NCI-H2081 treated with DMSO at 0.1 percent for 48 hours (cell line): ENCODE measurements at places on chromosomes 11 and 22.

DNA sequence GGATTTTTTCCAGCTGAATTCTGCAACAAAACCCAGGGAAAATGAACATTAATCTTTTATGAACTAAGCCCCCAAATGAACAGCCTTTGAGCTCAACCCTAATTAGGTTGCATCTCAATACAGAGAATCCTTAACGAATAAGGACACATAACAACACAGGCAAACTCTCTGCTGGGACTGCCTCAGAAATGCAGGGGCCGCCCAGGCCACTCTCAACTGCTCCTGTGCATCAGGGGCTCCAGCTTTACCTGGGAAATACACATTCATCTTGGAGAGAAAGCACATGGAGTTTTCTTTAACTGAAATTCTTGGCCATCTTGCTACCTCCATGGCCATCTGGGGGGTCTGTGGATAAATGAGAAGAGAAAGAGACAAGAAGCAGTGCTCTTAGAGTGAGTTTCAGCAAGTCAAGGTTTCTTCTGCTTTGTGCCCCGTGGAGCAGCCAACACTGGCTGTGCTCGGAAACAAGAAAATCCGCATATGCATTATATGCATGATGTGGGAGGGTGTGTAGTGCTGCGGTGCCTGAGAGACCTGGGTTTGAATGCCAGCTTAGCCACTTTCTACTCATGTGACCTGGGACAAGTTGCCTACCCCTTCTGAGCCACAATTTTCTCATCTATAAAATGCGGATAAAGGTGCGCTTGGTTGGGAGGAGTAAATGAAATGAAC is 81.9 kb upstream of the RCN1 start:
- DNase-seq: no peak

DNA sequence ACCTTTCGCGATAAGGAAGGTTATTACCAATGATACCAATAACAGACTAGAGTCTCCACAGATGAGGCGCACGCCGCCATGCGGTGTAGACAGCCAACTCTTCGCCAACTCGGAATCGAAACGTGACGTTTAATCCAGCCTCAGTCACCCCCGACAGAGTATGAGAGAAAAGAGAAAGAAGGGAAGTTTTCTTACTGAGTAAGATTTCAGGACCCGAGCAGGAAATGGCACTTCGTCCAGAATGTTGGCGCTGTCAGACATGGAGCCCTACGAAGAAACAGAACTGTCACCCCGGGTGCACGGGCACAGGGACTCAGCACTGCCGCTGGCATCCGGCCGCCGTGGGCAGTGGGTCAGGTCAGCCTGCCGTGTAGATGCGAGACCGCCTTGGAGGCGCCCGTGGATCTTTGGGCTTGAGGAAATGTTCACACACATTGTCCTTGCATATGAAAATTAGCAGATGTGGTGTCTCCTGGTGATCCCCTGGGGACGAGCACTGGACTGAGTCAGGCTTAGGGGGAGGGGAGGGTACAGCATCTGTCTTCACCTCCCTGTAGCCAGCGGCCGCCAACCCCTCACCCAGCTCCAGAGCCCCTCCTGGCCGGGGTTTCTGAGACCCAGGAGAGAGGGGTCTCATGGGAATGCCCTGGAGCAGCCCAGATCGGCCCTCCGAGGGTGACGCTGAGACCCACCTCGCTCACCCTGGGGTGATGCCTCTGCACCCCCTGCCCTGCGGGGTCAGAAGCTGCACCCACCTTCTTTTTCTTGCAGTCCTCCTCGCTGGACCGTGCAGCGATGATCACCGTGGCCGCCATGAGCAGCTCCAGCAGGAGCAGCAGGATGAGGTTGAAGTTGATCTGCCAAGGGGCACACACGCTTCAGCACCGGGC is 8.3 kb downstream of the MLC1 start:
- no peak for DNase-seq

- no peak for DNase-seq
Measured at GRCh38 chr11:117829369-117829725, 4.8 kb upstream of the FXYD2 start.

GRCh38 chr11:67062526-67063373 is 6.1 kb downstream of the RHOD start:
- no peak for DNase-seq

GRCh38 chr11:102115557-102115956 is 5.3 kb downstream of the YAP1 start:
- no peak for DNase-seq

DNA sequence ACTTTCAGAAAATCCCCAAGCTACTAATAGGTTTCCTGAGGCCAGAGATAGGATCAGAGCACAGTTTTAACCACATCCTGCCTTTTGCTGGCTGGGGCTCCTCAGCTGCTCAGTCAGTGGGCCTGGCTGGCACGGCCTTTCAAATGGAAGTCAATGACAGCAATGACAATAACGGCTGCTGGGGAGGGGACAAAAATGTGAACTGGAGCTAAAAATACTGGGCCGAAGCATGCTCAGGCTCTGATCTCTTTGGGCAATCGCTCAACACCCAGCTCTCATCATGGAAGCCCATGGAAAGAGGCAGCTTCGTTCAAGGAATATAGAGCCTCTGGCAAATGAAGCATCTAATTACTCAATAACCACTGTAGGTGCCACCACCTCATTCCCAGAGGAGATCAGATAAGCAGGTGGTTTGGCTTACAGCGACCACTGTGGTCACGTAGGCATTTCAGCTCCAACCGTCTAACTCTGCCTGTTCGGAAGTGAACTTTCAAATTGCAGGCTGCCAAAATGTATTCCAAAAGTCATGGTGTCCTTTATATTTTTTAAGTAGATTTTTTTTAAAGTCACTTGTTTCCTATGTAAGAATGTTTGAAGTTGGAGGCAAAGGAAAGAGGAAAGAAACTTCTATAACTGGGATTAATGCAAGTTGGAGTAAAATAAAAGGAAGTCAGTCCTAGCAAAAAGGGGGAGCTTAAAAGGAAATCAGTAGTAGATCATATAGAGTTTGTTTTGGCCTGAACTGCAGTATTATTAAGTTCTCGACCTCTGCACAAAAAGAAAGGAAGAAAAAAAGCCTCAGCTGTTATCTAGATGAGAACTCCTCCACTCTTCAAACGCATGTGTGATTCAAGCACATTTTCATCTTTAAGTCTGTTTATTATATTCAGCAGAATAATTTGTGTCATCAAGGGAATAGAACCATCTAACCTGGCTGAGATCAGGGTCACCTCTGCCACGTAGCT is 14.1 kb downstream of the WT1 start:
- DNase-seq: no peak

DNA sequence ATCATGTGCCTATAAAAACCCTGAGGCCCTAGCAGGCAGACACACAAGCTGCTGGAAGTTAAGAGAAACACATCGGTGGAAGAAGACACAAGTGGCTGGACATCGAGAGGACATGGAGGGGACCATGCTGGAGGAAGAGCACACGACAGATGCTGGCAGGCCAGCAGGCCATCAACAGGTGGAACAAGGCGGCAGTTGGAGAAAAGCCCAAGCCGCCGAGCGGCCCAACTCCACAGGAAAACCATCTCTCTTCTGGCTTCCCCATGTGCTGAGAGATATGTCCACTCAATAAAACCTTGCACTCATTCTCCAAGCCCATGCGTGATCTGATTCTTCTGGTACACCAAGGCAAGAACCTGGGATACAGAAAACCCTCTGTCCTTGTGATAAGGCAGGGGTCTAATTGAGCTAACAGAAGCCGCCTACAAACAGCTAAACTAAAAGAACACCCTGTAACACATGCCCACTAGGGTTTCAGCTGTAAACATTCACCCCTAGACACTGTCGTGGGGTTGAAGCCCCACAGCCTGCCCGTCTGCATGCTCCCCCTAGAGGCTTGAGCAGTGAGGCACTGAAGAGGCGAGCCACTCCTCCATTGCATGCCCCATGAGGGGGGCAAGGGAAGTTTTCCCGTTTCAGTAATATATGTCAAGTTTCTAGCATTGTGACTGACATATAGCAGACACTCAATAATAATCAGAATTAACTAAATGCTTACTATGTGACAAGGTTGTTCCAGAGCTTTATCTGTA is 39.0 kb upstream of the MMP20 start:
- no peak for DNase-seq

DNA sequence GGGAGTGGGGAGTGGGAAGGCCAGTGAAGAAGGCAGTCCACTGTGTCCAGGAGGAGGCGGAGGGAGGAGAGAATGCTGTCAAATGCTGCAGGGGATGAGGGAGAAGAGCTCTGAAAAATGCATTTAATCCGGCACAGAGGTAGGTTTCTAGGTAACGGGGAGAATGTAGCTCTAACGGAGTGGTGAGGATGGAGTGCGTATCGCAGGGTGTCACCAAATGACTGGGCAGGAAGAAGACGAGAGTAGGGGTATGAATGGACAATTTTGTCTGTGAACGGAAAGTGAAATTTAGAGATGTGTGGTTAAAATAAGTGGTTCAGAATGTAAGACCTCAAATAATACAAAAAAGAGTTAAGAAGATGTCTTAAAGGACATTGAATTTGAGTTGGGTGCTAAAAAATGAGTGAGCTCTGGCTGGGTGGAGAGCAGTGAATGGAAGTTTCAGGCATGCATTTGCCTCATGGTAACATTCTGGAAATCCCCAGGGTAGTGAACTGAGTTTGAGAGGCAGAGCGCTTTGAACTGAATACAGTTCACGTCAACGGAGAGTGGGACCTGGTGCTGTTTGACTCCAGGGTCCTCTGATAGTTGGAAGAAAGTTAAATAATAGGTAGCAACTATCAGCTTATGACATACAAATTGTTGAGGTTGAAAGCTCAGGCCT is 81.3 kb upstream of the CADM1 start:
- no peak for DNase-seq

GRCh38 chr22:29842740-29843139 is 4.7 kb upstream of the ASCC2 start:
- no peak for DNase-seq

DNA sequence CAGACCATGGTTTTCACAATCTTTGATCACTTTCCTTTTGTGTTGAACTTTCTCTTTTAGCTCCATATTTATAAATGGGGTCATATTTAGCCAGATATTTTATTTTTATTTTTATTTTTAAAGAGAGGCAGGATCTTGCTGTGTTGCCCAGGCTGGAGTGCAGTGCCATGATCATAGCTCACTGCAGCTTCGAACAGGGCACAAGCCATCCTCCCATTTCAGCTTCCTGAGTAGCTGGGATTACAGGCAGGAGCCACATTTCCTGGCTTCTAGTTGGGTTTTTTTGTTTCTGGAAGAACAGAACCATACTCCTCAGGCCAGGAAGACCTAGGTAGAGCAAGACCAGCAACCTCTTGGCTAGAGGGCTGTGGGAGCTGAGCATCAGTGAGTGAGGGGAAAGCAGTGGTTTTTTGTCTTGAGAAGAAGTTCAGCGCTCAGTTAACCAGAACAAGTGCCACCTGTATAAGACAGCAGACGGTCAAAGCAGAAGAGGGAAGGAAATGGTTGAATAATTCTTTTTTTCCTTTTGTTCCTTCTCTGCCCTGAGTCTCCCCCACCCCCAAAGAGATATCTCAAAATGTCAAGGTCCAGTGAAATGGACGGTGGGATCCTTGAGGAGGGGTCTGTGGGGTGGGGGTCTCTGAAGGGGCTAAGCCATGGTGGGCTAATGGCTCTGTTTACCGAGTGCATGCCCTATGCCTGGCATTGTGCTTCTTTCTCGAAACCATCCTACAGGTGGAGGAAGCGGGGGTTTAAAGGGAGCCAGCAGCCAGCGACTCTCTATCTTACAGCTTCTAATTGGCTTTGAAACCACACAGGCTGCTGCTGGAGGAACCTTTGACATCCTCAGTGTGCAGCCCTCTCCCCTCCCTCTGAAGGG is 63.0 kb downstream of the PTPRJ start:
- no peak for DNase-seq

- DNase-seq: no peak
Measured at GRCh38 chr22:45425101-45425500, 11.6 kb downstream of the RIBC2 start.

- DNase-seq: peak; percentile 68
Measured at GRCh38 chr11:66720223-66720898, 8.7 kb downstream of the SPTBN2 start.

DNA sequence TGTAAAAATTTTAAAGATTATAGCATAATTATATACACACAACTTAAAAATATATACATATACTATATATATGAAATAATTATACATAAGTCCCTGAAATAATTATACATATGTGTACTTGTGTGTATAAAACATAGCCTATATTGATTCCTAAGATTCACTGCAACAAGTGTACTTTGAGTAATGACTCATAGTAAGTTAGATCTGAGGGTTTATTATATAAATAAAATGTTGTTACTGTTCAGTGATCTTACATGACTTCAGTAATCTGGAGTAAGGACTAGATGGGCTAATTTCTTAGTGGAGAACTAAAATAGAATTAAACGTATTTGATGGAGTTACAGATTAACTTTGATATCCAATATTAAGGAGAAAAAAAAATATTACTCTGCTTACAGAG is 350.5 kb downstream of the CNTN5 start:
- no peak for DNase-seq

DNA sequence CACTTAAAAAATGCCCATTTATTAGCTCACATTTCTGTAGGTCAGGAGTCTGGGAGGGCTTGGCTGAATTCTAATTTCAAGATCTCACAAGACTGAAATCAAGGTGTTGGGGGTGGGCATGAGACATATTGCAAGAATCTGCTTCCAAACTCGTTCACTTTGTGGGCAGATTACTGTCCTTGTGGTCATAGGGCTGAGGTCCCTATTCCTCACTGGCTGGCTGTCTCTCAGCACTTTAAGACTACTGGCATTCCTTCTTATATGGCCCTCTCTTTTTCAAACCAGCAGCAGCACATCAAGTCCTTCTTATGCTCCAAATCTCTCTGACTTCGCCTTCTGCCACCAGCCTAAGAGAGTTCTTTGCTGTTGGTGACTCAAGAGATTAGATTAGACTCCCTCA is 27.8 kb upstream of the MYOD1 start:
- DNase-seq: no peak

- no peak for DNase-seq
Measured at GRCh38 chr22:17931400-17931825, 92.9 kb downstream of the MICAL3 start.

GRCh38 chr11:6388748-6389147 is 1.5 kb upstream of the SMPD1 start:
- no peak for DNase-seq

DNA sequence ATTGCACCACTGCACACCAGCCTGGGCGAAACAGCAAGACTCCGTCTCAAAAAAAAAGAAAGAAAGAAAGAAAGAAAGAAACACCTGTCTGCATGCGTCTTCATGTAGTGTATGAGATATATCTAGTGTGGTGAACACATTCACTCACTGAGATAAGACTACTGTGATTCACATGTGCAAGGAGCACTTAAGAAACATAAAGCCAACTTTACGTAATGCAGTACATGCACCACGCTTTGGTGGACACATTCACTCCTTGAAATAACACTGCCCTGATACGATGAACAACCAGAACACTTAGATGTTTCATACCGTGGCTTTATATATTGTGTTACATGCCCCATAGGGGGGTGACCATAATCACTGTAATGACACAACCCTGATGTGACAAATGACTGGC is 96.0 kb downstream of the MICAL3 start:
- DNase-seq: no peak

- DNase-seq: no peak
Measured at GRCh38 chr11:63670096-63670432, 1.1 kb downstream of the ATL3 start.

DNA sequence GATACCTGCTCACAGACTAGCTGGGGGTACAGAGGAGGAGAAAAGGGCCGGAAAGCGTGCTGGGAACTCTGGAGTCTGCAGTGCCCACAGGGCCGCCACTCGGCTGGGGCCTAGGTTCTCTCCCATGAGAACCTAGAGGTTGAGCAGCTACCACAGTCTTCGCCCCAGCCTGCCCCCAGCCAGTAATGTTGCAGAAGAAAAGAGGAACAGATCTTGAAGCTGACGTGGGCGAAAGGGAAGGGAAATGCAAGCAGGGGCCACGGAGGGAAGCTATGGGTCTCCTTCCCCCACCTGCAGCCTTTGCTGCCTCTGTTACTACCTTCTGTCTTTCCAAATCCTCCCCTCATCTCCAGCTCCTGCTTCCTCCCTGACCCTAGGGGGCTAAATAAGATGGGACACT is 28.8 kb upstream of the P2RY2 start:
- DNase-seq: no peak
